ENCODE measurements at places on chromosomes 1 and 21.

DNA sequence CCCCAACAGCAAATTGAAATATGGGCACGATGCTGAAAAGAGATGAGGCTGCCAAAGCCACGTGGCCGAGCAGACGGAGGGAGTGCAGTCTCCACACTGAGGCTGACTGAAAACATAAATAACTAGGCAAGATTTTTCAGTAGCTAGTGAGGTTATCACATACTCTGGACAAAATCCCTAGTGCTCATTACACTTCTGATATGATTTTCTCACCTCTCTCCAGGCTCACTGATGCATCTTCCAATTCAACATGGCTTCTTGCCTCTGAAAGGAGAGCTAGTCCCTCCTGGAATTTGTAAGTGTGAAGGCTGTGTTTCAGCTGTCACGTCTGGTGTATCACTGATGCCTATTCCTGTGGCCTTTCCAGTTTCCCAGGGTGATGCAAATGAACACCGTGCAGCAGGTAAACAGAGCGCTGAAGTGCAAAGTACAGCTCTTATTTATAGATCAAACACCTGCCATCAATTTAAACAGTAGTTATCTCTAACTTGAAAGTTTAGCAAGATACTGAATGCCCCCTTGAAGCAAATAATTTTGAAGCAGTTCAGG lies 656.1 kb downstream of the KIF26B start:
- DNase-seq: no peak

DNA sequence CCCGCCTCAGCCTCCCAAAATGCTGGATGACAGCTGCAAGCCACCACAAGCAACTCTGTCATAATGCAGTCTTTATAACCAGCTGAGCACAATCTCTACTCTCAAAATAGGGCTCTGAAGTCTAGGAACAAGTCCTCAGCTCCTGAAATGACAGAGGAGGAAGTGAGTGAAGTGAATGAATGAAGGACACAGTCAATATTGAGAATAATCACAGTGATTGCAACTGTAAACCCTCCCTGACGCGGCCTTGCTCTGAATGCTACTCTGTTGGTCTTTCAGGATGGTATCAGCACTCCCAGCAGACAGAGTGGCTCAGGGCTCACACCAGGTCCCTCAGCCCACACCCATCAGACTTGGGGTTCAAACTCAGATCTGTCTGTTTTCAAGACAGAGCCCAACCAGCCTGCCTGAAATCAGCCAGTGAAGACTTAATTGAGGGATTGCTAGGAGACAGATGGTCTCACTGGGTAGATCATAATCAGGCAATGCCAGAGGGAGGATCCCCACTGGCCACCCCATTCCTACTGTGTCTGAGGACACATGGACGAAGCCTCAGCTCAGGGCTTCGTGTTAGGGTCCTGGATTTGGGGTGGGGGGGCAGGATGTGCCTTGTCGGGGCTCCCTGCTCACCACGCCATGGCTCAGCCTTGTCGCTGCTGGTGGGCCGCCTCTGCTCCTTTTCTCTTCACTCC lies 20.9 kb downstream of the RNF187 start:
- no peak for DNase-seq

GRCh38 chr1:6197746-6198427 lies 1.5 kb downstream of the RPL22 start:
- no peak for DNase-seq

DNA sequence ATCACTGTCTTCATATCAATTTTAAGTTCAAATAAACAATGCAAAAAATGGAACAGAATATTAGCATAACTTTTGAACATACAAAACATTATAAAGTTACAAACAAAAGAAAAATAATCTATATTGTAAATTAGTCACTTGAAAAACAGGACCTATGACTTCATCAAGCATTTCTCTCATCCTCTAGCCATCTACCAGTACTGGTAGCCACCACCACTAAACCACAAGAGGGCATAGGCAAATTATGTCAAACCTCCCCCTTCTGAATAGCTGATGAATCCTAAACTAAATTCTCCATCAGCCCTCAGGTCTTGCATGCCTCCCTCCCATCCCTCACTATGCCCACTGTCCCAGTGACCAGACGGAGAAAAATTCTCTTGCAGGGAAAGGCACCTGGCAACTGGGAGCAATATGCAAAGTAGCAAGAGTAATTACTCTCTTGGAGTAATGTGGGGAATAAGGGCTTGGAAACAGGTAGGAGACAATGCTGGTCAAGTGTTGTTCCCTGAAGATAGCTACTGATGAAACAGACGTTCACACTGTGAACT lies 37.1 kb downstream of the SSX2IP start:
- peak; percentile 17 for DNase-seq

DNA sequence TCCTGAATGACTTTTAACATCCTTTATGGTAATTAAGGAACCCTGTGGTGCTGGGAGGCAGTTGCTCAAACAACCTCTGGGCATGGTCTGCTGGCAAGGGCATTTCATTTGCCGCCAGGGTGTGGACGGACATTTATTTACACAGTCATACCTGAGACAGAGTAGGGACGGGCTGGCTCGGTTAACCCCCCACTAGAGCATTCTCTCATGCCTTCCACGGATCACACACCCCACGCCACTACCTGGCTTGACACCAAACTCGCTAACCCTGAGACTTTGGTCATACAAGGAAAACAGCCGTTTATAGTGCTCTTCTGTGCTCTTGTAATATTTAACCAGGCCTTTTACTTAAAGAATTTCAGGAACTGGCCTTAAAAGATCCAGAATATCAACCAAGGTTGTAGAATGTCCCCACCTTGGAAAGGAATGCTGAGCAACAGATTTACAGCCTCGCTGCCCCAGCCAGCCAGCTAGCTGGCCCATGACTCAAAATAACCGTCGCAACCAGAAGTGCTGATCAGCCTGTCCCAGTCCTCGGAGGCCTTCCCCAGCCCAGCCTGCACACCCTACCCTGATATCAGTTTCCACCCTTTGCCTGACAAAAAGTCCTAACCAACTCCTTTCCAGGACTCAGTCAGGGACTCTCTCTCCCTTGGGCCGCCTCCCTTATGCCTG lies 6.5 kb upstream of the PDXK start:
- no peak for DNase-seq

DNA sequence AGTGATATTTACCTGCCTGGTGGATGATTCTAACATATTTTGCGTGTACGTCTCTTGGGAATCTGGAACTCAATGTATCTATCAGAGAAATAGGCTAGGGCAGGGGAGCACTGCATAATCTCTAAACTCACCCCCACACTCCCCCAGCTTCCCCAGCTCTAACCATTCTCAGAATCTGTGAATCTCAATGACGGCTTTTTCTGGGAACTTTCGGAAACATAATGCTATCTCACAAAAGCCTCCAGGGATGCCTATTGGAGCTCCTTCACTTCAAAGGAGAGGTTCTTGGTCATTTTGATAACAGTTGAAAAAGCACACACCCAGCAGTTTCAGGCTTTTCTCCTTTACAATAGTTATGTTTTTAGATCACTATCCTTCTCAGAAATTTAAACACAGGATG lies 113.8 kb upstream of the MAGI3 start:
- no peak for DNase-seq

DNA sequence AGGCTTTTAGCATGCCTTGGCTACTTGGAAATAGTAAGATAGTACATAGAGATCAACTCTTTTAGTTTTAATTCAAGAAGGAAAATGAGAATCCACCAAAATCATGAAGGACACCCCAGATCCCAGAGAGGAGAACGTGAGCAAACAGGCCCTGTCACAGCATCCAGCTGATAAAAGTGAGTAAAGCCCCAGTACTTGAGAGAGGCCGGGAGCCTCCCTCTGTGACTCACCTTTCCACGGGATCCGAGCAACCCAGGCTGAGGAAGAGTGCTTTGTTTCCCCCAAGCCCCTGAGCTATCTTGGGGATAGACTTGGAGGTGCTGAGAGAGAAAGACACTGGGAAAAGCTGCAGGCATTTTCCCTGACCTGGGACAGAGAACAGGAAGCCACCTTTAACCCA lies 238.6 kb downstream of the DUSP10 start:
- DNase-seq: no peak

DNA sequence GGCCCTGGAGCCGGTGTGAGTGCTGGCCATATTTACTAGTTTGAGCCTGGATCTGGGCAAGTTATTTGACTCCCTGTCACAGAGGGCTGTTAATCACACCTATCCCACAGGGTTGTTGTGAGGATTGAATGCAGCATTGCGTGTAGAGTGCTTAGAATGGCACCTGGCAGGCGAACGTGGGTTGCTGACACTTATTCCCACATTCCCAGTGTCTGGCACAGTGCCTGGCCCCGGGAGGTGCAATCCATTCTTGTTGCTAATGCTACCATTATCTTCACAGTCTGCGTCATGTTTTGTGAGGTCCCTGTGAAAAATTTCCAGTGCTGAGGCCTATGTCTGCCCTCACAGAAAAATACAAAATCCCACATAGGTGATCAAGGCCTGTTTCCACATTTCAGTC lies 66.1 kb downstream of the CD2 start:
- no peak for DNase-seq

DNA sequence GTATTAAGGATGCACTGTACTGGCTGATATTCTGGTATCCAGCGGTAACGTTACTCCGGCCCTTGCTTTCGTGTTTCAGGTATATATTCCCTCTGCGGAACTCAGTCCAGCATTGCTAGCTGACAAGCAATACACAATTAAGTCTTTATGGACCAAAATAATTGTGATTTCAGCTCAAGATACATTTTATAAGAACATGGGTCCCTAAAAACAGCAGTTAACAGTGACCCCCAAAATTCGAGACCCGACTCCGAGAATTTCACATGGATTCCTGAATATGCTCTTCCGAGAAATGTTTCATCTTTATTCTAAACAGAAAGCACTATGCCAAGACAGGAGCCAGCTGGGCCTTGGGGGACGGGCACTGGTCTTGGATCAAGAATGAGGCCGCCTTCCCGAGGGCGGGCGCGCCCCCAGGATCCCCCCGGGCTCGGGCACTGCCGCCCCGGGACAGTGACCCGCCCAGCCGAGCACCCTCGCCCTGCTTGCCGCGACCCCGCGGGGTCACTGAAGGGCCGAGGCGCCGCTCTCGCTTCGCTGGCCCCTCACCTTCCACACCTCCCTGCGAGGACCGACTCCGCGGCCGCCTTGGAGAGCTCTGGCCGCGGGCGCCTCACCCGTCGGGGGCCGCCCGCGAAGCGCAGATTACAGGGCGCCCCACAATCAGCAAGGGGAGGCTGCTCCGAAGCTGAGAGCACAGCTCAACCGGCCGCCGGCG lies 610 bp downstream of the SCYL3 start:
- DNase-seq: peak; percentile 16

GRCh38 chr1:118081387-118081786 lies 103.6 kb downstream of the SPAG17 start:
- no peak for DNase-seq

DNA sequence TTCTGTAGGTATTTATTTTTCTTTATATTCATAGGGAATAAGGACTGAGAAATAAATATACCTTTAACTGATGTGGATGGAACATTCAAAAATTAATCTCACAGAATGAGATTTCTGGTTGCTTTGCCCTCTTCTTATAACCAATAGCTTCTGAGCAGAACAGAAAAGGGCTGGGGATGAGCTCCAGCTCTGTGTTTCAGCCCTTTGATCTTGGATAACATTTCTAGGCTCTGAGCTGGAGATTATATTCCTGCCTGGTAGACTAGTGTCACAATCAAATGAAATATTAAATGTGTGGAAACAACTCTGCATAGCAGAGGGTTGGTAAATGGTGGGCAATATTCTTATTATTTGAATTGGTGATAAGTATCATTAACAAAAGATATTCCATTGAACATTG lies 14.6 kb downstream of the MAP3K21 start:
- DNase-seq: no peak

DNA sequence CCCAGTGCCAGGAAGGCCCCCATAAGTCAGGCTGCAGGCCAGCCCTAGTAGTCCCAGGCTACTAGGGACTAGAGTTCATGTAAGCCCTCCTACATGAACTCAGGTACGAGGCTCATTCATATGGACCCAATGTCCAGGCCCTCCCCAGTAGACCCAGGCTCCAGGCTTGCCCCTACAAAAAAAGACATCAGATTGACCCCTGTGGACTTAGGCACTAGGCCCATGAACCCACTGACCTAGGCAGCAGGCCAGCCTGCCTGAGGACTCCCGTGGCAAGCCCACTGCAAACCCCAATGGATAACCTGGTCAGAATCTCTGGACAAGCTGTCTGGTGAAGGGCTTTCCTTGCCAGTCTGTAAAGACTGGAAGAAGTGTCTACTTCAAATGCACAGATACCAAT lies 51.2 kb downstream of the TNNI3K start:
- no peak for DNase-seq

GRCh38 chr1:180854001-180854400 lies 58.7 kb upstream of the KIAA1614 start:
- no peak for DNase-seq

DNA sequence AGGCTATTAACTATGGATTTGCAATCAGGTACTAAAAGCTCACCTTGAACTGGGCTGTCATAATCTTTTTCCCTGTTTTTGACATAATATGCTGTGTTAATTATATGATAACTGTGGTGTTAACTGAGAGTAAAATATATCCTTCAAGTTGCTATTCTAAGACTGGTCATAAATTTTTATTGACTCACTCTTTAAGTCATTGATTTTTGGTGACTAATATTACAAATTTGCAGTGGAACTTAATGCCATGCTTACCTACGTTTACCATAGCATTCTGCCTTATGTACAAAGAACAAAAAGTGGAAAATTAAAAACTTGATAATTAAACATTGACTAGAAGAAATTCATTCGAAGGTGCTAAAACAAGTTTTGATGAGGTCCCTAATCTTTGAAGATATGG lies 872.4 kb downstream of the BRINP3 start:
- no peak for DNase-seq

DNA sequence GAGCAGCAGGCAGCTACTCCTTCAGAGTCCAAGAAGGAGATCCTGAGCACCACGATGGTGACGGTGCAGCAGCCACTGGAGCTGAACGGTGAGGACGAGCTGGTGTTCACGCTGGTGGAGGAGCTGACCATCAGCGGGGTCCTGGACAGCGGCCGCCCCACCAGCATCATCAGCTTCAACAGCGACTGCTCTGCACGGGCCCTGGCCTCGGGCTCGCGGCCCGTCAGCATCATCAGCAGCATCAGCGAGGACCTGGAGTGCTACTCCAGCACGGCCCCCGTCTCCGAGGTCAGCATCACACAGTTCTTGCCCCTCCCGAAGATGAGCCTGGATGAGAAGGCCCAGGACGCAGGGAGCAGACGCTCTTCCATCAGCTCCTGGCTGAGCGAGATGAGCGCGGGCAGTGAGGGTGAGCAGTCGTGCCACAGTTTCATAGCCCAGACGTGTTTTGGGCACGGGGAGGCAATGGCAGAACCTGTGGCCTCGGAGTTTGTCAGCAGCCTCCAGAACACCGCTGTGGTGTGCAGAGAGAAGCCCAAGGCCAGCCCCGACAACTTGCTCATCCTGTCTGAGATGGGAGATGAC lies 531.8 kb downstream of the KIF26B start:
- no peak for DNase-seq
